ENCODE measurements at places on chromosomes 16 and 17.
A peak's percentile ranks its signal among the peaks of the same experiment; 100 is the strongest.

- no peak for DNase-seq
Measured at GRCh38 chr16:66691234-66691633, 5.3 kb downstream of the CMTM4 start.

GRCh38 chr17:67227488-67227887, 17.5 kb downstream of the HELZ start:
- DNase-seq: no peak

DNA sequence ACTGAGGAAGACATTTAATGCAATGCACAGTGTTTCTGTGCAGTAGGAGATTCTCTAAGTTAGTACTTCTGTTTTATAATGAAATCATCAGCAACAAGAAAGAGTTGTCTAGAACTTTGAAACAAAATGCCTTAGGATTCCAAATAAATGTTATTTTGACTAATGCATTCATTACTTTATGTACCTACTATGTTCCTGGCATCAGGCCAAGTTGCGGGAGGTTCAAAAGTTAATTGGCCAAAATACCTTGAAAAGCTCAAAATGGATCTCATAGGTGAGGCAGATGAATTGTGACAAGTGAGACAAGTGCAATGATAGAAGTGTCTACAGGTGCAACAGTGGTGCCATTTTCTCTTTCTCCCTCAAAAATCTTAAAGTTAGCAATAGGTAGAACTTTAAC, 289.4 kb downstream of the TOX3 start:
- no peak for DNase-seq

- no peak for DNase-seq
Measured at GRCh38 chr16:50274326-50275097, 8.2 kb downstream of the ADCY7 start.

GRCh38 chr17:74524653-74525464, 6.4 kb downstream of the CD300LB start:
- DNase-seq: no peak

DNA sequence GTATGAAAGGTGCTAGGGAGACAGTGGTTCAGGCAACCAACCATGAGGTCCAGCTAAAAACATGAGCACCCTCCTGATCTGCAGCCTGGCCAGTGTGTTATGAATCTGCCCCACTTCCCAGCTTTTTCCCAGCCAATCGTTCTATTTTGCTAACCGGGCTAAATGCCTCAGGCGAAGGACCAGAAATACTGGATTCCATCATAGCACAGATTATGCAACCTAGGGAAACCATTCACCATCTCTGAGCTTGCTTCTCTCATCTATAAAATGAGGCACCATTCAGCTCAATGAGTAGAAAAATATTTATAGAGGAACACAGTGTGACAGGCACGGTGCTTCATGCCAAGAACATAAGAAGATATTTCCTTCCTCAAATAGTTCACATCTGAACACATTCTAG, 45.2 kb upstream of the NUDT7 start:
- no peak for DNase-seq

DNA sequence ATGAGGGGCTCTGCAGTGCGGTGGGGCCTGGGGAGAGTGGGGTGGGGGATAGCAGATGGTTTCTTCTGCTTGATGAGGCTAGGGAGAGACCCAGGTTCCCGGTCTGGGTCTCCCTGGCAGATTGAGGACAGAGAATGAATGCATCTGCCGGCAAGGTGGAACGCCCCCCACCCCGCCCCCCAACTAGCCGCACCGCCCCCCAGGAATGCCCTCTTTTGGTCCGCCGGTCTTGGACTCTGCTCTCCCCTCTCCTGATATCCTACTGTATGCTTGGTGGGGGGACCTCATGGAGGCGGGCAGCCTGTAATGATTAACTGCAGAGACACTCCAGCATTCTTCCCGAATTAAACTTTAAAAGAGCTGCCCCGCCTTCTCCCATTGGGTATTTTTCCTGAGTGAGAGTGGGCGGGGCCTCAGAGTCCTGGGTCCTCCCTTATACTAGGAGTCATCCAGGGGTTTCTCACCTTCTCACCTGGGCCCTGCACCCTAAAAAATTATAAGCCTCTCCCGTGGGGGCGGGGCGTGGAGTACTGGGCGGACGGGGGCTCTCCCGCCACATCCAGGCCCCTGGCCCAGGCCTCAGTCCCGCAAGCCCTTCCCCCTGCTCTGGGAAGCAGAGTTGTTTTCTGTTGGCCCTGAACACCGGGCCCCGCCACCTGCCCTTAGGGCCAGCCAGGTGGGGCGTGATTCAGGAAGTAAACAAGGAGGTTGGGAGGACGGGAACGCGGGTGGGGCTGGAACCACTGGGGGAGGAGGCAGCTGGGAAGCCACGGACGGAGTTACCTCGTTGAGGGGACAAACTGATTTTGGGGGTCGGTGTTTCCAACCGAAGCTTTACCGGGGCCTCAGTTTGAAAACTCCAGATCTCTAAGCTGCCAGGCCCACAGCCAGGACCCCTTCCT, 1.5 kb downstream of the GRB7 start:
- no peak for DNase-seq

GRCh38 chr16:80060470-80060869, 459.9 kb upstream of the MAF start:
- no peak for DNase-seq

DNA sequence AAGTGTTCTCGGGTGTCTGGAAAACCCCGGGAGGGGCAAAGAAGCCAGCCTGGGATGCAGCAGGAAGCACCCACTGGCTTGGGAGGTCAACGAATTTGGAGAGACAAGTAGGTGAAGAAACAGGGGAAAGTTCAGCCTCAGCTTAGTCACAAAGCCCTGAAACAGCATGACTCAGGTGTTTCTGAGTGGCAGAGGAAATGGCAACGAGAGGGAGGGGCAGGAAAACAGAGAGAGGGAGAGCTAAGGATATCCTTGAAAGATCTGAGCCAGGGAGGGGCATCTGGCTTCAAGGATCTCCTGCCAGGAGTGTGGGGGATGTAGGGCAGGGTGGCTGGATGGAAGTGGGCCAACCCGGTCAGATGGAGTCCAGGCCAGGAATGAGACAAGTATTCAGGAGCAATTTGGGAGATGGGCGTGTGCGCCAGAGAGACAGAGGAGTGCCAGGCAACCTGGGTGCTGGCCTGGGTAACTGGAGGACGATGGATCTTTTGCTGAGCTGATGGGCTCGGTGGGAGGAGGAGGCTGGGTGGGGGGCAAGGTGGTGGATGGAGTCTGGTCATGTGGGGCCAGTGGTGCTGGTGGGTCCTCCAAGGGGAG, 27.2 kb downstream of the ABCC3 start:
- peak; percentile 82 for DNase-seq
